Transverse colon (tissue), 4 donors: ENCODE measurements at places on chromosomes 5 and 9.

GRCh38 chr9:92276331-92277032 is 17.0 kb downstream of the IARS1 start:
- no peak overlapping the region for H3K27ac ChIP-seq
- H3K4me3 ChIP-seq, result no peak overlapping the region
- no peaks in the 10 kb centered on the region for H3K4me1 ChIP-seq
- no peaks in the 10 kb centered on the region for H3K27me3 ChIP-seq
- peaks cover 62% of the 10 kb centered on the region for H3K36me3 ChIP-seq

GRCh38 chr9:130991778-130992681 is 16.9 kb upstream of the LAMC3 start:
- no peak overlapping the region for H3K4me3 ChIP-seq
- no peak for DNase-seq
- no peaks in the 10 kb centered on the region for H3K4me1 ChIP-seq
- no peaks in the 10 kb centered on the region for H3K36me3 ChIP-seq

- no peaks in the 10 kb centered on the region for H3K36me3 ChIP-seq
- no peak overlapping the region for H3K27ac ChIP-seq
- H3K4me3 ChIP-seq, result no peak overlapping the region
Observed at GRCh38 chr5:158621391-158621790, 478.3 kb downstream of the EBF1 start.

DNA sequence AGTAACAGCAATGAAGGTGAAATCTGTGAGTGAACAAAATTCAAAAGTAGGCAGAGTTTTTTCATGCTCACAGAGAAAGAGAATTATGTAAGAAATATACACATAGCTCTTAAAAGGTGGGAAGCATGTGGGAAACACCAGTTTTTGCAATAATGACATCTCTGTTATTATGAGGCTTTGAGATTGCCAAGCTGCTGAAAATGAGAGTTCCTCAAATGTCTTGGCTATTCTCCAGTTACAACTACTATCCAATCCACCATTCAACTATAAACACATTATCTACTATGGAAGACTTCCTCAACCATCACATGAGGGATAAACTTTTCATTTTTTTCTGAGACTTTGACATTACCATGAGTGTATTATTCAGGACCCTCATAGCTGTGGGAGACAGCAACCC is 420.8 kb upstream of the ACTBL2 start:
- no peak overlapping the region for H3K27ac ChIP-seq
- H3K4me1 ChIP-seq, result no peaks in the 10 kb centered on the region
- H3K27me3 ChIP-seq, result no peaks in the 10 kb centered on the region
- no peak overlapping the region for H3K4me3 ChIP-seq
- DNase-seq, result no peak

- H3K27me3 ChIP-seq, result no peaks in the 10 kb centered on the region
- H3K4me1 ChIP-seq, result peaks cover 9% of the 10 kb centered on the region
- H3K4me3 ChIP-seq, result no peak overlapping the region
- no peak for DNase-seq
- no peak overlapping the region for H3K27ac ChIP-seq
Observed at GRCh38 chr5:138793575-138793974, 40.4 kb downstream of the CTNNA1 start.

DNA sequence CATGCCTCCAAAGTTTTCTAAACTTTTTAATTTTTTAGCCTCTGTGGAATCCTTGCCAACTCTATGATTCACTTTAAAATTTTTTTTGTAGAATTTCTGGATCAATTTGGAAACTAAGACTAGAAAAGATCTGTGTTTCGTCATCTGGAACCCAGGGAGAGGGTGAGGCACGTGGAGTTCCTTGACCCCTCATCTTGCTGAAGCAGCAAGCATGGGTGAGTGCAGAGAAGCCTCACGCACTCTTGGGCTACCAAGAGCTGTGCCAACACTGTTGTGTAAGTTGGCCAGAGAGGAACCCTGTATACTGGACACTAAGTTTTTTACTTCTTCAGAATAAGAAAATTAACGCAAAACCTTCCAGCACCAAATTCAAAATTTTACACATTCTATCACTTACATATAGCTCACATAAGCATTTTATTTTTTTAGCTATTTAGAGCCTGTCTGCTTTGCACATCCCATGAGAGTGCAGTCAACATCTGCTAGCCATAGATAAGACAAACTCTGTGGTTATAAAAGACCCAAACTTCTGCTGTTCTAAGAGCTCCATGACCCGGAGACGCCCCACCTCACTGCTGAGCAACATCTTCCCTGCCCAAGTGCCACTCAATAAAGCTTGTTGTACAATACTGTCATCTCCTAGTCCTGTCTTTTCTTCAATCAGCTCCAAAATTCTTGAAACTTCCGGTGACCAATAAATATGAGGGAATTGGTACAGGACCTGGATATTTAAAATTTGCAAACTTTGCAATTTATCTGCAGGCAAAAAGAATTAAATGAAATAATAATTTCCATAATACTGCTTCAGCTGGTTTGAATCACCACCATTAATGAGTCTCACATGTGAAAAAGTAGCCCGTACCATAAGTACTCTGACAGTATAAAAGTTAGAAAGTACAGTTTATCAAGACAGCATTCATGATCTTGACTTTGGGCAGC is 69.7 kb upstream of the ADCY2 start:
- H3K36me3 ChIP-seq, result no peaks in the 10 kb centered on the region
- no peak for DNase-seq
- H3K4me1 ChIP-seq, result no peaks in the 10 kb centered on the region
- H3K27me3 ChIP-seq, result no peaks in the 10 kb centered on the region
- no peak overlapping the region for H3K27ac ChIP-seq
- no peak overlapping the region for H3K4me3 ChIP-seq

DNA sequence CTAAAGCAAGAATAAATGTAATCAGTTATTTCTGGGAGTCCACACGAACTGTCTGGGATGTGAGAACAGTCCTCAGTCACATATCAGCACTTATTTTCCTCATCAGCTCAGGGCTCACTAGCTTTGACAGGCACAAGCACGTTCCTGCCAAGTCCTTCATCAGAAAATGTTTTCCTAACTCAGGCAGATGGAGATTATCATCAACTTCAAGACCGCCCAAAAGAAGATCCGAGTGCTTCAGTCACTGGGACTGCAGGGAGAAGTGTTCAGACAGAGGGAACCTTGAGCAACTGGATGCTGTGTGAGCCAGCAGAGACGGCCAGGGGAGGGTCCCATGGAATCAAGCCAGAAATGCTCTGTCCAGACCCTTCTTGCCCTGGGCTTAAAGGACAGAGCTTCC is 189.4 kb downstream of the NXNL2 start:
- DNase-seq, result no peak
- H3K27me3 ChIP-seq, result no peaks in the 10 kb centered on the region
- H3K4me1 ChIP-seq, result no peaks in the 10 kb centered on the region
- H3K4me3 ChIP-seq, result no peak overlapping the region
- no peaks in the 10 kb centered on the region for H3K36me3 ChIP-seq
- H3K27ac ChIP-seq, result no peak overlapping the region

- H3K4me1 ChIP-seq, result no peaks in the 10 kb centered on the region
- no peak overlapping the region for H3K4me3 ChIP-seq
- H3K27ac ChIP-seq, result peak overlapping the region; percentile 0
- no peak for DNase-seq
- no peaks in the 10 kb centered on the region for H3K27me3 ChIP-seq
Observed at GRCh38 chr9:76223749-76224340, 170.4 kb downstream of the RFK start.

- no peaks in the 10 kb centered on the region for H3K36me3 ChIP-seq
- no peak overlapping the region for H3K4me3 ChIP-seq
- DNase-seq, result no peak
- H3K27me3 ChIP-seq, result no peaks in the 10 kb centered on the region
- H3K4me1 ChIP-seq, result no peaks in the 10 kb centered on the region
Observed at GRCh38 chr5:142097681-142098080, 10.9 kb upstream of the NDFIP1 start.

DNA sequence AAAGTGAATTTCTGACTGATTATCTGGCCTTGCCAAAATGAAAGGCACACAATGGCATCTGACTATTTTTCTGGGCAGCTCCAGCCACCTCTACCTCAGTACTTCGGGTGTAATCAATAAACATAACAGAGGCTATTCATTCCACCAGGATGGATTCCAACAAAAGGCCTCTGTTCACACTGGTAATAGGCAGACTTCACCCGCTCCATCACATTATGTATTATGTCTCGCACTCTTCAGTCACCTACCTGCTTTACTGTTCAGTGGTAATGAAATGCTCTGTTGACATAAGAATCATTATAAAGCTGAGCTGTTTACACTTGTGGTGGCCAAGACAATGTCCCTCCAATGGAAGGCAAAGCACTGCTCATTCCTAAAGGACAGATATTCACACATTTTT is 1333.7 kb upstream of the WWC1 start:
- no peak overlapping the region for H3K27ac ChIP-seq
- no peaks in the 10 kb centered on the region for H3K27me3 ChIP-seq
- no peak for DNase-seq
- H3K4me1 ChIP-seq, result no peaks in the 10 kb centered on the region
- no peaks in the 10 kb centered on the region for H3K36me3 ChIP-seq

DNA sequence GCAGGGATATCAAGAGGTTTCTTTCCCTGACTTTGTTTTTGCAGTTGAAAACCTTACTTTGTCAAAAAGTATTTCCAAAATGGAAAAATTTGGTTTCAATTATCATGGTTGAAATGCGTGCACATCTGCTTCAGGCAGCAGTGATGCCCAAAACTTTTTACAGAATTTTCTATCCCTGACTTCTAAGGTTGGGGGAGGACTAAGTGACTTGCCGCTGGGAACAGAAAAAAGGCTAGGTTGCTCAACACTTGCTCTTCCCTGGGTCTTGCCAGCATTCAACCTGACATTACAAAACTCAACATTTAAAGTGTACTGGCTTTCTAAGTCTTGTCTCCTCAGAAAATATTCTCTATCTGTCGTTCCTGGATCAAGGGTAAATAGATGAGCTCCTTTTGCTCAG is 4.7 kb downstream of the KLHL3 start:
- H3K4me1 ChIP-seq, result peaks cover 15% of the 10 kb centered on the region
- DNase-seq, result no peak
- no peaks in the 10 kb centered on the region for H3K27me3 ChIP-seq

- peak overlapping the region; percentile 94 for H3K27ac ChIP-seq
- no peaks in the 10 kb centered on the region for H3K27me3 ChIP-seq
- H3K4me3 ChIP-seq, result no peak overlapping the region
Observed at GRCh38 chr9:98074115-98074990, 17.8 kb downstream of the NANS start.

GRCh38 chr5:83767409-83767992 is 46.8 kb upstream of the HAPLN1 start:
- H3K27me3 ChIP-seq, result no peaks in the 10 kb centered on the region
- no peak overlapping the region for H3K4me3 ChIP-seq
- no peak overlapping the region for H3K27ac ChIP-seq
- no peak for DNase-seq

DNA sequence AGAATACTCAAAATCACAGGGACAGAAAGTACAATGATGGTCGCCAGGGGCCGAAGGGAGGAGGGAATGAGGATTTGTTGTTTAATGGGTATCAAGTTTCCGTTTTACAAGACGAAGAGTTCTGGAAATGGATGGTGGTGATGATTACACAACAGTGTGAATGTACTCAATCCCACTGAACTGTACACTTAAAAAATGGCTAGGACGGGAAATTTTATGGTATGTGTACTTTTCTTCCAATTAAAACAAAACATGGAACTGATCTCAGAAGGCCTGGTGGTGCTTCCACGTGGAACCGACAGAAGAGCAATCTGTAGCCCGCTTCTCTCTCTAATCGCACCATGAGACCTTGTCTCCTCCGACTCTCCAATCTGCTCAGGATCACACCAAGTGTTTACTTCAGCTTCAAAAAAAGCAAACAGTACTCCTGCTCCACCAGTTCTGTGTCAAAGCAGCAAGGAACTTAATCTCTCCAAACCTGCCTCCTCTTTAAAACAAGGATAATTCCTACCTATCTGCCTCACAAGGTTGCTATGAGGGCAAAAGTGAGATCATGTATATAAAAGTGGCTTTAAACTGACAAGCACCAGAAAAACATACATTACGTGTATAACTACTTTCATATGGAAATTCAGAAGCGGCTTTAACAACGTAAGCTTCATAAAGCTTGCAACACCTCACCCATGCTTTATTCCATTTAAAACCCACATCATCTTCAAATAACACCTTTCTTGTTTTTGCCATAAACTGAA is 2.1 kb downstream of the ECPAS start:
- no peaks in the 10 kb centered on the region for H3K27me3 ChIP-seq
- peak overlapping the region; percentile 99 for H3K27ac ChIP-seq
- no peak for DNase-seq
- H3K4me3 ChIP-seq, result peak overlapping the region; percentile 68
- H3K4me1 ChIP-seq, result peaks cover 29% of the 10 kb centered on the region

DNA sequence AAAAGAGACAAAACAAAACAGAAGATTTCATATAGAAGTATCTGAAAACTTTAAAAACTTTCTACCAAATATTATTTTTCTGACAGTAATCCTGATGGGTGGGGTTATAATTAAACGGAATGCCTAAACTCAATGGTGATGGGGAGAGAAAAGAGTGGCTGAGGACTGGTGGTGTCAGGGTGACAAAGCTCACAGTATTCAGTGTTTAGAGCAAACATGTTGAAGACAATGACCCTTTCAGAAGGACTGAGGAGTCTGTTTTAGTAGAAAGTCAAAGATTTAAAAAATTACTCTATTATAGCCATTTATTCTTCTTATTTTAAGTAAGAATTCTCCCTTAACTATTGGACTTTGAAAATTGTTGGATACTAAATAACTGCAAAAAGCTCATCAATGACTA is 1144.0 kb downstream of the TAF11L14 start:
- H3K27ac ChIP-seq, result no peak overlapping the region
- H3K36me3 ChIP-seq, result no peaks in the 10 kb centered on the region
- no peak for DNase-seq
- no peaks in the 10 kb centered on the region for H3K4me1 ChIP-seq
- H3K27me3 ChIP-seq, result no peaks in the 10 kb centered on the region
- H3K4me3 ChIP-seq, result no peak overlapping the region

DNA sequence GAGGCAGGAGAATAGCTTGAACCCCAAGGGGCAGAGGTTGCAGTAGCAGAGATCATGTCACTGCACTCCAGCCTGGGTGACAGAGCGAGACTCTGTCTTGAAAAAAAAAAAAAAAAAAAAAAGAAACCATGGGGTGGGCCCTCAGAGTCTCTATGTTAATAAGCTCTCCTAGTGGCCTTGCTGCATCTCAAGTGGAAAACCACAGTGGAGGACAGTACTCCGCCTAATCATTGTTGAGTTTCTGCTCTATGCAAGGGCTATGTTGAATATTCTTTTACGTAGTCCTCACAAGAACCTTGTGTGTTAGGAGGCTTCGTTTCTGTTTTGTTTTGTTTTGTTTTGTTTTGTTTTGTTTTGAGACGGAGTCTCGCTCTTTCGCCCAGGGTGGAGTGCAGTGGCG is 48.9 kb downstream of the TJP2 start:
- H3K36me3 ChIP-seq, result peaks cover 4% of the 10 kb centered on the region
- H3K4me1 ChIP-seq, result no peaks in the 10 kb centered on the region
- no peak overlapping the region for H3K27ac ChIP-seq
- no peaks in the 10 kb centered on the region for H3K27me3 ChIP-seq
- no peak overlapping the region for H3K4me3 ChIP-seq
